ENCODE measurements at places on chromosomes 3 and 15. TPM values are rescaled to one million over a fixed set of nuclear protein-coding genes. Genes with fewer than 3 reads are reported as not detected.

ERC2 gene
- 0.54 TPM for polyA plus RNA-seq

RUVBL1 gene
- polyA plus RNA-seq, result 29.0 TPM

CASR gene
- 5.0 TPM for polyA plus RNA-seq

ECE2 gene
- polyA plus RNA-seq, result not detected

REC114 gene
- not detected for polyA plus RNA-seq

IL12A gene
- 1.8 TPM for polyA plus RNA-seq

GHSR gene
- 0.17 TPM for polyA plus RNA-seq

ARID3B gene
- polyA plus RNA-seq, result 2.6 TPM

STIMATE gene
- 14.4 TPM for polyA plus RNA-seq

CDHR4 gene
- polyA plus RNA-seq, result not detected
